Eye (tissue), 1 donor: ENCODE measurements at places on chromosomes 16 and 17.

- no peak for DNase-seq
Observed at GRCh38 chr16:79127766-79128165, 472.8 kb downstream of the MAF start.

- no peak for DNase-seq
Observed at GRCh38 chr16:70476272-70477020, 22.1 kb downstream of the FCSK start.

GRCh38 chr16:2511128-2511800 lies 2.5 kb upstream of the ATP6V0C start:
- DNase-seq = peak; percentile 19

GRCh38 chr17:81493198-81494038 lies 19.2 kb downstream of the ACTG1 start:
- no peak for DNase-seq

DNA sequence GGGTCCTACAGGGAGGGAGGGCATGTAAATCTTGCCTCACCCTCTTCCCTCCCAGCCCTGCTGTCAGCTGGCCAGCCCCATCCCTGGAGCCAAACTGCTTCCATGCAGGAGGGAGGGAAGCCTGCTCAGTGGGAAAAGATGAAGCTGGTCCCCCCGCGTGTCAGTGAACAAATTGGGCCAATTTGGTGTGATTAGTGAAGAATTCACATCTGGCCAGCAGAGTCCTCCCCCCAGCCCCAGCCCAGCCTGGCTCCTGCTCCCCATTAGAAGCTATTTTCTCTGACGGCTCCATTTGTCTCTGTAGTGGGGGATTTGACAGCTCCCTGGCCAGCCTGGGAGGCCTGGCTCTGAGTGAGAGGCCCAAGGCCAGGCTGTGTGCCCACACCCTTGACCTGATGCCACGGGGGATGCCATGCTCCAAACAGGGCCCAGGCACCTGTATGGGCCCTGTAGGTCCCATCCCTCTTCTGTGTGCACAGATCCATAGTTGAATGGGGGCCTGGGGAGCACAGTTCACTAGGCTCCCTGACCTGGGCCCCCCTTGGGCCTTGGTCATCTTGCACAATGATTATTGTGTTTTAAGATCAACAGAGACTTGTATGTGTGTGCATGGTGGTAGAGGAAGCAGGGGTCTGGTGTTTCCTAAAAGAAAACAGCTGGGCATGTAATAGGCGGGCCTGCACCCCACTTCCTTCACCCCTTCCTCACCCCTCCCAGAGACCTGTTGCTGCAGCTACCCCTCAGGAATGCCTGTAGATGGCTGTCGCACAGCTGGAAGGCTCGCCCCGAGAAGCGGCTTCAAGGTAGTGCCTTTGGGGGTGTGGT lies 50.7 kb upstream of the TAC4 start:
- DNase-seq = peak; percentile 53

- DNase-seq = no peak
Observed at GRCh38 chr17:76630151-76630550, 13.4 kb downstream of the ST6GALNAC1 start.

- DNase-seq = peak; percentile 58
Observed at GRCh38 chr17:50558941-50559614, 1.4 kb upstream of the CACNA1G start.

DNA sequence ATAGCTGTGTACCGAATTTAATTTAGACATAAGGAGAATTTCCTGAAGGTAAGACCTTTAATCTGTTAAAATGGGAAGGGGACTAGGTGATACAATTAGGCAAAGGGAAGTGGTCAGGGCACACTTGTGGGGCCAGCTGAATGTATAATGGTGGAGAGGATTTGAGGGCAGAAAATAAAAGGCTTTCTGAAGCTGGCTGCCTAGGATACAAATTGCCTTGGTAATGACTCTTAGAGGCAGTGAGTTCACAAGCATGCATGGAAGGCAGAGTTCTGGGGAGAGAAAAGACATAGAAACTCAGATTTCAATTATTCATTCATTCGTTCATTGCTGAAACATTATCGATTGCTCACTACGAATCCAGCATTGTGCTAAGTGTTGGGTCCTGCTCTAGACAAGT lies 12.4 kb upstream of the NFAT5 start:
- DNase-seq = no peak

GRCh38 chr17:58829172-58829637 lies 73.6 kb downstream of the PPM1E start:
- no peak for DNase-seq

DNA sequence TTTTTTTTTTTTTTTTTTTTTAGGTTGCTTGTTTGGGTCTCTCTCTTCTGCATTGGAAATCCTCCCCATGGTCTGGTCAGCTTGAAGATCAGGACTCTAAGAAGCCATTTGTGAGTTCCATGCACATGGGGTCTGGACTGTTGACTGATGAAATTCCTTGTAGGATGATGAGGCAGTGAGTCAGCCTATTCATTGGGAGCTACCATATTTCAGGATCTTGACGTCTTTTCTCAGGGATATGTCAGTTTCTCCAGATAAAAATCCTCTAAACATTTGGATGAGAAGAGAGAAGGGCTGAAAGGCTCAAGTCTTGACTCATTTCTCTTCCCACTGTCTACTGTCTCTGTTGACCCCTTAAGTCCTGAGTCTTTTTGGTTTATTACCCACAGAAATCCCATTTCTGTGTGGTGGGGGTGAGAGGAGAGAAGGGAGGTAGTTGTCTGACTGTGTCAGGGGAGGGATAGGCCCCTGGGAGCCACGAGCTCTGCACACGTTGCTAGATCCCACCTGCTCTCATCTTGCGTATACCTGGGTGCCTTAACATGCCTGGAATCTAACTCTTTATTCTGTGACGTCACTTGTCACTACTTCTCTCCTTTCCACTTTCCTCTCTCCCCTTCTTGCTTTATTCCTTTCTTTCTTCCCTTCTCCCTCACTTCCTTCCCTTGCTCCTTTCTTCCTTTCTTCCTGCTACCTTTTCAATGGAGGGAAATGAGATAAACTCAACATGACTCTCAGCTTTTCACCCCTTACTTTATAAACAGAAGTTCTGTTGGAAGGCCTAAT lies 333.1 kb upstream of the XYLT1 start:
- no peak for DNase-seq

GRCh38 chr17:35154196-35155165 lies 6.9 kb downstream of the UNC45B start:
- DNase-seq = no peak

GRCh38 chr17:57288773-57289121 lies 32.4 kb downstream of the MSI2 start:
- no peak for DNase-seq

- DNase-seq = no peak
Observed at GRCh38 chr16:85500220-85500619, 112.9 kb upstream of the GSE1 start.

GRCh38 chr17:67830440-67830839 lies 5.1 kb downstream of the BPTF start:
- no peak for DNase-seq

- DNase-seq = no peak
Observed at GRCh38 chr17:13352747-13353415, 248.8 kb downstream of the HS3ST3A1 start.

- no peak for DNase-seq
Observed at GRCh38 chr16:52827456-52827855, 225.2 kb downstream of the CHD9NB start.

DNA sequence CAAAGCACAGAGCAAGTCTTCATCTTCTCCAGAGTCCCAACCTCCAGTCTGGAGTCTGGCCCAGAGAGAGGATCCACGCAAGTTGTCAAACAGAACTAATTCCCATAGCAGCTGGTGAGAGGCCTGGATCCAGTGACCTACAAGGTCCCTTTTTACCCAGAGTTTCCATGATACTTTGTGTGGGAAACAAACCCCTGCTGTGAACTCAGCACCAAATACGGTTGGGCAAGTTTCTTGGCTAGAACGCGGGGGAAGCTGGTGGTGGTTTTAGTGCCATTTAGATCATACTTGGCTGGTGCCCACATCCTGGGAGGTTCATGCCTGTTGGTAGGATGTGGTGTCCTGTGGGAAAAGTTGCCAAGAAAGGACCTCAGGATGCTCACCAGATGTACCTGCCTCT lies 18.1 kb downstream of the TMC7 start:
- no peak for DNase-seq

- no peak for DNase-seq
Observed at GRCh38 chr17:77877036-77877435, 81.5 kb upstream of the TNRC6C start.

DNA sequence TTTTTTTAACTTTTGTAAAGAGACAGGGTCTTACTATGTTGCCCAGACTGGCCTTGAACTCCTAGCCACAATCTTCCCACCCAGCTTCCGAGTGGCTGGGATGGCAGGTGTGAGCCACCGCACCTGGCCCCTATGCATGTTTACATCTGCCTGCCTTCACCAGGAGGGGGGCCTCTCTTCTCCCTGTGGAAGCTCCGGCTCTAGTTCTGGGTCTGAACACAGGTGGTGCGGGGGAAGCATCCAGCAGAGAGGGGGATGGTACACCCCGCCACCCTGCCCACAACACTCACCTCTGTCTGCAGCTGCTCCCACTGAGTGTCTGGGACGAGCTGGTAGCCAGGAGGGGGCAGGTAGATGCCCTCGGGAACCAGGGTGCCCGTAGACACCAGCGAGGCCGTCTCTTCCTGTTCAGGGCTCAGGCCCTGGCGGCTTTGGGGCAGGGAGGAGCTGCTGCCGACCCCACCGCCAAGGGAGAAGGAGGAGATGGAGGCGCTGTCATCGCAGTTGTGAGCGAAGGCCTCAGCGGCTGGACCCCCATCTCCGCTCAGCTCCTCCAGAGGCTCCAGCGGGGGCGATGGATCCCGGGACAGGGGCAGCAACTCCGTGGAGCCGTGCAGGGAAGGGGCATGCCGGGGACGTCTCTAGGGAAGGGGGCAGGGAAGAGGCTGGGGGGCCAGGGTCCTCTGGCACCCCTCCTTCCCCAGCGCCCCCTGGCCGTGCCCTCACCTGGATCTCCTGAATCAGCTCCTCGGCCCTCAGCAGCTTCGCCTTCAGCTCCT lies 10.9 kb downstream of the RABEP2 start:
- DNase-seq = no peak

GRCh38 chr16:9409560-9410493 lies 318.4 kb downstream of the HAPSTR1 start:
- no peak for DNase-seq

GRCh38 chr17:61597607-61598006 lies 6.6 kb upstream of the NACA2 start:
- no peak for DNase-seq

GRCh38 chr17:66343531-66344078 lies 41.2 kb downstream of the PRKCA start:
- no peak for DNase-seq

GRCh38 chr17:44331249-44331760 lies 6.7 kb upstream of the SLC25A39 start:
- peak; percentile 96 for DNase-seq

DNA sequence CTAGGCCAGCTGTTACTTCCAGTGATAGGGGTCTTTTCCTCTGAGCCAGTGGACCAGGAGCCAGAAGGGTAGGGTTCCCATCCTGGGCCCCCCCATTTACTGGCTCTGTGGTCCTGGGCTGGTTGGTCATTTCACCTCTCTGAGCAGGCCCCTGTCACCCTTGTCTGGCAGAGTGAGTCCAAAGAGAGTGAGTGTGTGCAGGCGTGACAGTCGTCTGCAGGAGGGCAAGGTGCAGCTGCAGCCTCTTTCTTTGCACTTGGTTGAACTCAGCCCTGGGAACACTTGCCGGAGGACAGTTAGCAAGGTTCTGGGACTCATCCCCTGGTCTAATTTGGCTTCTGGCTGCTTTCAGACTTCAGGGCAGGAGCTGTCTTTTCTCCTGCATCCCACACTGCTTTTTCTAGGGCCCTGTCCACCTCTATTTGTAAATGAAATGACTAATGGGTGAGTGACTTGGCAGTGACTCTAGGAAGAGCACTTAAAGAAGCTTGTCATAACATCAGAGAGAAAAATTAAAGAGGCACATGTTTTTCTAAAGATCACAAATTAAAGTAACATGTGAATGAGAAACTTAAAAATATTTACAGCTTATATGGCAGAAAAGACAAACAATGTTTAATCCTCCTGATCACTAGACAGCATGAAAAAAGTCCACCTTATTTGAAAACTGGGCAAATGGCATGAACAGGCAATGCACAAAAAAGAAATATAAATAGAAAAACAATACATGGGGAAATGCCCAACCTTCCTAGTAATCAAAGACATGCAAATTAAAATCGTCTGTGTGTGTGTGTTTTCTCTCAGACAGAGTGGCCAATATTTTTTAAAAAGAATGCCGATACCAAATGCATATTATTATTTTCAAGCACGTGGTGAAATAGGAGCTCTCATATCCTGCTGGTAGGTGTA lies 137.5 kb downstream of the NTN1 start:
- DNase-seq = no peak

GRCh38 chr17:3792481-3792880 lies 8.5 kb downstream of the ITGAE start:
- no peak for DNase-seq

DNA sequence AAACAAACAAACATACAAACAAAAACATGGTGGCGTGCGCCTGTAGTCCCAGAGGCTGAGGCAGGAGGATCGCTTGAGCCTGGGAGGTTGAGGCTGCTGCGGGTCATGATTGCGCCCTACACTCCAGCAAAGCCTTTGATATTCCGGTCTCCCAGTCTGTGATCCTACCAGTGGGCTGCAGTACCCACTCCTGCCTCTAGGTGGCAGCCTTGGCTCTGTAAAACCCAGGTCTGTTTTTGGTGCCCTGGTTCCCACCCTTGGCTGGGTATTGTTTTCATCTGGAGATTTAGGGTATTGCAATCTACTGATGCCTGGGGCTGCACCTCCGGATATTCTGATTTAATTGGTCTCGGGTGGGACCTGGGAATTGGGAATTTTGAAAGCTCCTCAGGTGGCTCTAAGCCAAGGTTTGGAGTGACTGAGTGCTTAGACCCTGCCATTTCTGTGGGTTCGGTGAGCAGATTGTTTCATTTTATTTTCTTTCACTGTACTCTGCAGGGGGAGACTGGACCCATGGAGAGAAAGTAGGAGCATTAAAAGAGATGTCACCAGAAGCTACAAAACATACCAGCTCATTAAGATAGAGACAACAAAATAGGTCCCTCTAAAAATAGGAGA lies 40.5 kb downstream of the MYH3 start:
- peak; percentile 88 for DNase-seq

- peak; percentile 83 for DNase-seq
Observed at GRCh38 chr17:1573932-1574696, 11.5 kb upstream of the PITPNA start.

DNA sequence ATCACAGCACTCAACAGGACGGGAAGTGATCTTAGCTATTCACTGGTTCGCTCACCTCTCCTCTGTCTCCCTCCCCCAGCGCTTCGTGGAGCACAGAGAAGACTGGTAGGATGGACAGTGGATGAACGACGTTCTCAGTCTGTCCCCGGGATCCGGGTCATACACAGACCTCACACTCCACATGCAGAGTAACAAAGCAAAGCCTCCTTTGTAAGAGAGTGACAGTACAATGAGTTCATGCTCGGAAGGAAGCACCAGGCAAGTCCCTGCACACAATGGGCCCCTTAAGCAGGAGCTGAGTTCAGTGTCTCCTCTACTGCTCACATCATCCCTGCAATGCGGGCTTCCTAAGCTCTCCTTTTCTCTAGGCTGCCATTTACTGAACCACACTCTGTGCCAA lies 356.9 kb downstream of the C16orf95 start:
- peak; percentile 78 for DNase-seq

GRCh38 chr17:6512552-6512951 lies 43.8 kb downstream of the PITPNM3 start:
- DNase-seq = no peak
